ENCODE measurements at places on chromosomes 5 and 9.

DNA sequence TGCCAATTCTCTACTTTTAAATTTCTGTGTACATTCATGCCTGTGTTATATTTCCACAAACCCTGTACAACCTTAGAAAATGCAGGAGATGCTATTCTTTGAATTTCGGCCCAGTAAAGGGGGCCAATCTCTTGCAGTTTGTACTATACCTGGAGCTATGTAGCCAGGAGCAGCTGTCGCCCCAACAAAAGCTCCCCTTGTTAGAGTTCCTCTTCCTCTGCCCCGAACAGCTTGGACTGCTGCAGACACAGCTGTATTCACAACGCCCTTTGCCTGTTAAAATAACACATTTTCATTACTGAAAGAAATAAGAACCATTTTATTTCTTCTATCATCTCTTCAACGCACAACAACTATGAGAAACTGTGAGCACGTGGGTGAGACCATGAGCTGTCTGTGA lies 99.2 kb downstream of the GPR21 start:
- DNase-seq, result no peak

DNA sequence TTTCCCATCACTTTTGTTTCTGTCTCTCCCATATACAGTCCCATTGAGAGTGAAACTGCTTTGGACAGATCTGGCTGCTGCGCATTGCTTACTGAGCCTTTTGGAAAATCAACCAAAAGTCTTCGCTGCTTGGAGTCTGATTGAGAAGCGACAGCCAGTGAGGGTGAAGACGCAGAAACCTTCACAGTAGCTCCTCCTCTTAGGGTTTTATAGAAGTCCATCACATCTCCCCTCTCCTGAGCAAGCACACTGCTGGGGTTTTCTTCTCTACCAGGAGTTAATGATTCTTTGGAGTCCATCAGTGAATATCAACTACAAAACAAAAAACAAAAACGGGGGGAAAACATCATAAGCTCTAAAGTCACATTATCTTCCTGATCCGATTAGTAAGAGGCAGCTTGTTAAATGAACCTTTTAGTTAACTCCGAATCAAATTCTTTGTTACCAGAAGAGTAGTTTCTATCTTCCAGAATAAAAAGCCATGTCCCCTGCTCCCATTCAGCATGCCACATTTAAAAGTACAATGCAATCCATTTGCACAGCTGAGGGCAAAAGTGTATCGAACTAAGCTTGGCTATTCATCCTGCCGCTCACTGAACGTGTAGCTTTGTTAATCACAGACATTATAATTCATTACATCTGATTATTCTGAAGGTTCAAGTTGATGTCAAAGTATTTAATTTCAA lies 2.8 kb downstream of the NR3C1 start:
- no peak for DNase-seq

GRCh38 chr5:141703133-141703561 lies 21.1 kb upstream of the ARAP3 start:
- DNase-seq, result no peak

- no peak for DNase-seq
These were observed 499.2 kb downstream of the CDH18 start for GRCh38 chr5:19488786-19489185.

DNA sequence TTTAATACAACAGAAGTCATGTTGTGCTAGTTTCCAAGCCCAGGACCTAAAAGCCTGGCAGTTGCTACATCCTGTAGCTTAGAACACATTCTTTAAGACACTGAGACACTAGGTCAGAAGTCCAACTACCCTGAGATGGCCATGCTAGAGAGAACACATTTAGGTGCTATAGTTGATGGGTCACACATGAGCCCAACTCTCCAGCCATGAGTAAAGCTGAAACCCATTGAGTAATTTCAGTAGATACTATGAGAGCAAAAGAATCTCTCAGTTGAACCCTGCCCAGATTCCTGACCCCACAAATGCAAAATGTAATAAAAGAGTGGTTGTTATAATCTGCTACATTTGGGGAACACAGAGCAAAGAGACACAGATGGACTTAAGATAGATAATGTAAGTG lies 164.4 kb downstream of the SEMA5A start:
- DNase-seq, result no peak

GRCh38 chr5:109486200-109486804 lies 76.5 kb upstream of the PJA2 start:
- no peak for DNase-seq

DNA sequence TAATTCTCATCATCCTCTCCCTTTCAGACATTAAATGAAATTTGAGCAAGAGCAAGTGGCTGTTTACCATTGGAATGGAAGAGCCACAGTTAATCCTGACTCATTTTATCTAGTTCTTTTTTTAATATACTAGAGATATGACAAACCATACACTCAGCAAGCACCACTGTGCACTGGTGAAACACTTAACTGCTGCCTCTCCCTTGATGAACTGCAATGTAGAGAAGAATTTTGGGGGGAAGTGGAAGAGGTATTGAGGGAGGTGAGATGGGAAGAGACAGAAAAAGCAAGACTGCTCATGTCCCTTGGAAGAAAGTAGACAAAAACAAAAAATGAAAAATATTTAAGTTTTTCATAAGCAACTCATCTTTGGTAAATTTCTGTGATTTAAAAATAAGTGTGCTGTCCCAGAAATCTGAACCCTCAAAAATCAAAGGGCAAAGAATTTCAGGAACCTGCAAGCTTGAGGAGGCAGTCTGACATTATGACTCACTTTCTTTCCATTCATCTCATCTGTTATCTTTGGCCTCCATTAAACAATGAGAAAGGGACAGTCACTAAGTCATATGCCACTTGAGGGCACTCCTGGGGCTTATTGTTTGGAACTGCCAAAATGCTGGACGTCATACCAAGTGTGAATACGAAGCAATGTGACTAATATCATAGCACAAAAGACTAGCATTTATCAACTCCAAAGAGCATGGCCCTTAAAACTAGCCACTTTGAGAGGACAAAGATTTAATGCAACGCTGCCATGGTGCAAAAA lies 566.8 kb upstream of the DMAC1 start:
- DNase-seq, result no peak

- no peak for DNase-seq
These were observed 458.4 kb upstream of the C9orf72 start for GRCh38 chr9:28031521-28032267.

DNA sequence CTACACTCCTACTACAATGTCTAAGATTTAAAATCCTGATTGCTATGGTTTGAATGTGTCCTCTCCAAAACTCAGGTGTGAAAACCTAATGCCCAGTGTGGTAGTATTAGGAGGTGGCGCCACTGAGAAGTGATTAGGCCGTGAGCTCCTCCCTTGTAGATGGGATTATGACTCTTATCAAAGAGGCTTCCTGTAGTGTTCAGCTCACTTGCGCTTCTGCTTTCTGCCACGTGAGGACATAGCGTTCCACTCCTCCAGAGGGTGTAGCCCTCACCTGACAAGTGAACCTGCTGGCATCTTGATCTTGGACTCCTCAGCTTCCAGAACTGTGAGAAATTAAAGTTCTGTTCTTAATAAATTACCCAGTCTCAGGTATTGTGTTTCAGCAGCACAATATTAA lies 33.0 kb upstream of the WHRN start:
- no peak for DNase-seq

DNA sequence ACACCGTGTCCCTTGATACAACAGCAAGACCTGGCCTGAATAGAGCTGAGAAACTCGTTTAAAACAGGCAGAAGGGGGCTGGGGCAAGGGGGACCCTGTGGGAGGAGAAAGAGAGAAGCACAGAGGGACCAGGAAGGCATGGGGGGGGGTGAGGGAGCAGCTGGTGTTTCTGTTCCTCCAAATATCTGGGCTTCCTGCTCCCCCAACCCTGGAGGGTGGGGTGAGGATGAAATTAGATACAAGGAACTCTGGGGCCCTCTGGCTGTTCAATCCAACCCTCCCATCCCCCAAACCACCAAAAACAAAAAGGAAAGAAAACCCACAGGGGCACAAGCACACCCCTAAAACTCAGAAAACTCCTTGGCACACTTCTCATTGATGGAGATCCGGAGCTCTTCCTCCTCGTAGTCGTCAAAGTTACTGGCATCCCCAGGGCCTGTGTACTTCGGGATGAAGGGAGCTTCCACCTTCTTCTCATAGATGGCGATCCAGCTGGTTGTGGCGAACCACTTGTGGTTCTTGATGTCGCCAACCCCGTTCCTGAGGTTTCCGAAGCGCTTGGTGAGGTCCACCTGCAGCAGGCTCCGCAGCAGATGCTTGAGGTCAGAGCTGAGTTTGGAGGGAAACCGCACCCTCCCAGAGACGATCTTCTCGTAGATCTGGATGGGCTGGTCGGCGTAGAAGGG lies 1.1 kb downstream of the PRKACG start:
- DNase-seq, result no peak

DNA sequence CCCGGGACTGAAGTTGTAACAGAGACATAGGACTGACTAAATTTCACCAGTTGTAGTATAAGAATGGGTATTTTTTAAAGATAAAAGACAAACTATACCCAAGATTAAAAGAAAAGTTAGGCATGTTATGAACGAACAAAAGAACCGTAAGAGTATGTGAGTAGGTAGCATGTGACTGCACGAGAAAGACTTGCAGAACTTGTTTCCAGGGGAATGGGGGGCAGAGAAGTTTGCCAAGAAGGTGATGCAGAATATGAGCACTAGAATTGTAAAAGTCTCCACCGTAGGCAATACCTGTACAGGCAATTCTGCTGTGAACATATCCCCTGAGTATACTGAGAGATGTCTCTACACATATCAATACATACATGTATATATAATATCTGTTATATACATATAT lies 614.7 kb downstream of the PRELID2 start:
- DNase-seq, result no peak

DNA sequence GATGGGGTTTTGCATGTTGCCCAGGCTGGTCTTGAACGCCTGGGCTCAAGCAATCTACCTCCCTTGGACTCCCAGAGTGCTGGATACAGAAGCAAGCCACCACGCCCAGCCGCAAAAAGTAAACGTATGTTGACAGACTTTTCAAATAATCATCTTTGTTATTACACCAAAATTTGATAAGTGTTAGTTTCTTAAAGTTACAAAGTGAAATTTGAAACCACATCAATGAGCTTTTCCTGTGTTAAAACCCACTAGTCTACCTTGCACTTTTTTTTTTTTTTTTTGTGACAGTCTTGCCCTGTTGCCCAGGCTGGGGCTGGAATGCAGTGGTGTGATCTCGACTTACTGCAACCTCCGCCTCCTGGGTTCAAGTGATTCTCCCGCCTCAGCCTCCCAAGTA lies 29.9 kb downstream of the SPACA9 start:
- no peak for DNase-seq

DNA sequence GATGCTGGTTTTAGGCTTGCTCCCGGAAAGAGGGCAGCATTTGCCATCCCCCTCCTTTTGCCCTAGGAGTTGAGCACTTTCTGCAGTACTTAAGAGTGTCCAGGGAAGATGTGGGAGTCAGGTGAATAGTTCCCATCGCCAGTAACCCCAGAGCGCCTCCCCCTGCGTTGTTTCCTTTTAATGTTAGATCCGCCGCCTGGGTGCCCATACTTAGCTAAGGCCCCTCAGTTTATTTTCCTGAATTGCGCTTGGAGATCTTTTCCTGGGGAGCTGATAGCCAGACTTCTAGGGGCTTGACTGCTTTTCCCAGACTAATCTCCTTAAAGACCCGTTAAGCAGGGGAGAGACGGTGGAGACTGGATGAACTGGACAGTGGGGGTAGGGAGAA lies 377 bp upstream of the PCDHAC2 start:
- DNase-seq, result no peak

GRCh38 chr5:63727583-63727982 lies 234.7 kb downstream of the HTR1A start:
- DNase-seq, result no peak

DNA sequence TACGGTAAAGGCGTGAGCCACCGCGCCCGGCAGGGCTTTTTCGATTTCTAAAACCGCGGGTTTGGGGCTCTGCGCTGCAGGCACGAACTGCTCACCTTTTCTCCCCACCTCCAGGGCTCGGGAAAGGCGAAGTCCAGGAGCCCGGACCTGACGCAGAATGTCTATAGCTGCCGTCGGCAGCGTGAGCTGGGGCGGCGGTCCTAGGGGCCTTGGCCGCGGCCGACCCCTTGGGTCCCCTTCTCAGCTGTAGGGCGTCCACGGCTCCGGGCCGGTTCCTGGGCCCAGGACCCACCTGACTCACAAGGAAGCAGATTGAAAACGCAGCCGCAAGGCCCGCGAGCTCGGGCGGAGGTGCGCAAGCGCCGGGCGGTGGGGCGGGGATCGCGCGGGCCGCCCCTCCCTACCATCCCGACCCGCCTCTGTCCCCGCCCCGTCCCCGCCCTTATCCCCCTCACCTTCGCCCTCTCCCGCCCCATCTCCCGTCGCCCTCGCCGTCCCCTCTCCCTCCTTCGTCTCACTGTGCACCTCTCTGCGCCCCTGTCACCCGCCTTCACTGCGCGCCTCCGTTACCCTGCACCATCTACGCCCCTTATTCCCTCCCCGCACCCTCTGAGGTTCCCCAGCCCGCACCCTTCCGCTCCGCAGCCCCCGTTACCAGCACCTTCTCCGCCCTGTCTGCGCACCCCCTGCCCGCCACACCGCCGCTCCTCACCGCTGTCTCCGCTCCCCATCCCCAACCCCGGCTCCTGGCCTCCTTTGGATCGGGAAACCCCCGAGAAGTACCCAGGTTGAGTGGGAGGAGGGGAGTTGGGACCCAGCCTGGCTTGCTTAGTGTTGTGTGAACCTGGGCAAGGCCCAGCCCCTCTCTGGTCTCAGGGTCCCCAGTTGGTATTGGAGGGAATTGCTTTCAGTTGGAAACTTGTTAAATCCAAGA lies at the start of gene HDHD3:
TSS of gene HDHD3 (minus strand) at position 353 of the 934 bp plus-strand sequence. CDS start 2,632 bp downstream, outside the sequence.
- DNase-seq, result peak; percentile 73

DNA sequence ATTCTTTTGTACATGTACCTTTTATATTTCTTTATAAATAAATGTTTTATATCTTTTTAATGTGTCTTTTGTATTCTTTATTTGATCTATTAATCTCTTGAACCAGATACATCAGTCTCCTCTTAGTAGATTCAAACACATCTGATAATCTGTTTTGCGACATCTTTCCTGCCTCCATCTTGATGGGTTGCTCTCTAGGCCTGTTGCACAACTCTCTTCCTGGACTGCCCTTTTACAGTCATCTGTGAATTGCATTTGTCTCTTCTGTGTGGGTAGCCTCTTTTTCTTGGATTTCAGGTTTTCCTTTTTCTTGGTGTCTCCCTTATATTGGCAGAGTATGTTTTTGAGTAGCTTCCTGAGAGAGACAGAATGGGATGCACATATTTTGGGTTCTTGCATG lies 6.2 kb downstream of the ZFYVE16 start:
- DNase-seq, result no peak

DNA sequence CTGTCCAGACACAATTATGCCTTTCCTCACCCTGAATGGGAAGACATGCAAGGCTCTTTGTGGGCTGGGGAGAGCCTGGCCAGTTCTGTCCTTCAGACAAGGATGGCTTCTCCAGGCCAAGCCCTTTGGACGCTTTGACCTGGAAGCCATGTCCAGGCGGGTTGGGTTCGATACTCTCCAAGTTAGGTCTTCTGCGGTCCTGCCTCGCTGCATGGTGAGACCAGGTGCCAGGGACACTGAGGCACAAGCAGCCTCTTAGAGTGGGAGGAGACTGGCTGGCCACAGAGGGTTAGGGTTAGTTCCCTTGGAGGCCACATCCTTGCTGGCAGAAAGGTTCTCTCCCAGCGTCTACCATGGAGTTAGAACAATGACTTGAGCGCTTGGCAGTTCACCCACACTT lies 67.6 kb downstream of the SHB start:
- DNase-seq, result no peak
